Thymus (tissue), 14 donors: ENCODE measurements at places on chromosomes 6 and 20. TPM values are rescaled to one million over a fixed set of nuclear protein-coding genes. Genes with fewer than 3 reads are reported as not detected.

The IL17F gene
- total RNA-seq: 0.24 TPM

The NR2E1 gene
- 0.05 TPM for total RNA-seq

The C20orf202 gene
- total RNA-seq: 0.09 TPM

The PBOV1 gene
- total RNA-seq: not detected

The AGER gene
- 8.5 TPM for total RNA-seq
